Foreskin keratinocyte (primary cell): ENCODE measurements at places on chromosomes 6 and 20. TPM values are rescaled to one million over a fixed set of nuclear protein-coding genes. Genes with fewer than 3 reads are reported as not detected.

DNA sequence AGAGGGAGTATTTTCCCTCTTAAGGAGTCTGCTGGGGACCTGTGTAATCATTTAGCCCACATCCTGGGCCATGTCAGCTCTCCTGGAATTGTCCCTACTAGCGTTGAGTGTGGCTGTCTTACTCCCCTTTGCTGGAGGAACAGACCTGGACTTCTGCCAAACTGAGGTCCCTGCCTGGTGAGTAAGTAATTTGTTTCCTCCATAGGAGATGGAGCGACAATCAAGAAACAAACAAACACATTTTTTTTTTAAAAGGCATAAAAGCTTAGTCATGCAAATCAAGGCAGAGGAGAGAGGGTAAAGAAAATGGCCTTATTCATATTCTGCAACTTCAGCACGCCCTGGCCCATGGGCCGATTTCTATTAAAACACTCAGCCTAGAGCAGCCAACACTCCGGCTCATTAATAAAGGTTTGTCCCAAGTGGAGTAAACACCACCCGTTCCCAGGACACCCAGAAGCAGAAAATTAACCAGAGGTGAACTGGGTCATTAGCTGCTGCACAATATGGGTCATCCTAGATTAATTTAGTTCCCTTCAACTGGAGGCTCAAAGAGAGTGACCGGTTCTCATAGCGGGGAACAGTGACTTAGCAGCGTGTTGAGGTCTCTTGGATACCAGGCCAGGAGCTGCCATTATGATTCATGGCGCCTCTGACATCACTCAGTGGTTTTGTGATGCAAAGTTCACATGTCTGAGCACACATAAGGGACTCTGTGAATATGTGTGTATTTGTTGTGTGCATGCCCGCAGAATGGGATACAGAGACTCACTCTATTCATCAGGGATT lies 165.0 kb upstream of the SULF2 start:
- DNase-seq, result no peak

DNA sequence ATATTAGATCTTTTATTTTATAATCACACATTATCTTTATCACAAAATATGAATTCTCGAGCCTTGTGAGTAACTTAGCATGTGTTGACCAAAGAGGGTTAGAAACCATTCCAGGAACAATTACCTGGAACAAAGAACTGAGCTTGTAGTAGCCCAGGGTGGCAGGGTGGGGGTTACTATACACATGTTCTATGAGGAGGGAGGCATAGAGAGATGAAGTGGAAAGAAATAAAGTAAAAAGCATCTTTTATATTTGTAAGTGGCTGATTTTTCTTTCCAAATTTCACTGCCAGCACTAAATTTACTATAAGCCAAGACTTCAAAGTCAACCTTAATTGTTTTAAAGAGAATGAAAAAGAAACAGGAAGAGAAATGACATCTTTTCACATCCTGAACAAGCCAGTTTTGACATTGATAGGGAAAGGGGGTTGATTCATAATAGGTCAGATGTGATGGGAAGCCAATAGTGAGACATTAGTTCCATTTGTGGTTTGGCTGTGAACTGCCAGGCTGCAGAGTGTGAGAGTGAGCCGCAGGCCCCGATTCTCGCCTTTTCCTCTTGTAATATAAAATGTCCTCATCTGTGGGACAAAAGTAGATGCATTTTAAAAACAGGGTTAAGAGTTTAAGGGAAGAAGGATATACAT lies 52.7 kb upstream of the MYB start:
- no peak for DNase-seq

GRCh38 chr20:2149507-2149906 lies 47.9 kb downstream of the STK35 start:
- DNase-seq, result peak; percentile 31

DNA sequence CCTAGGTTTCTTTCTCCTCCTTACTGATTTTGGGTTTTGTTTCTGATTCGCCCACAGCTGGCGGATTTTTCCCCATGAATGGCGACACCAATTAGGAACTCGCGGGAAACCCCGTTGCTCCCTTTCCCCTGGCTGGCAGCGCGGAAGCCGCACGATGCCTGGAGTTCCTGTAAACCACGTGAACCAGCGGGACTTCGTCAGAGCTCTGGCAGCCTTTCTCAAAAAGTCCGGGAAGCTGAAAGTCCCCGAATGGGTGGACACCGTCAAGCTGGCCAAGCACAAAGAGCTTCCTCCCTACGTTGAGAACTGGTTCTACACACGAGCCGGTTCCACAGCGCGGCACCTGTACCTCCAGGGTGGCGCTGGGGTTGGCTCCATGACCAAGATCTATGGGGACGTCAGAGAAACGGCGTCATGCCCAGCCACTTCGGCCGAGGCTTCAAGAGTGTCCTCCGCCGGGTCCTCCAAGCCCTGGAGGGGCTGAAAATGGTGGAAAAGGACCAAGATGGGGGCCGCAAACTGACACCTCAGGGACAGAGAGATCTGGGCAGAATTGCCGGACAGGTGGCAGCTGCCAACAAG lies 3.2 kb upstream of the SEC23B start:
- peak; percentile 27 for DNase-seq

PPP1R3G gene
- total RNA-seq, result 0.07 and 0.10 TPM in 2 replicates
